ENCODE measurements at places on chromosomes 2 and 18. TPM values are rescaled to one million over a fixed set of nuclear protein-coding genes. Genes with fewer than 3 reads are reported as not detected.

SERPINB10 gene
- 2.5 TPM for polyA plus RNA-seq

CD8A gene
- 242 TPM for polyA plus RNA-seq

TTN gene
- 1.1 TPM for polyA plus RNA-seq

SLC23A3 gene
- 2.6 TPM for polyA plus RNA-seq

IWS1 gene
- 33.5 TPM for polyA plus RNA-seq

STK36 gene
- 19.1 TPM for polyA plus RNA-seq

MEIS1 gene
- 15.5 TPM for polyA plus RNA-seq

MXD1 gene
- 12.8 TPM for polyA plus RNA-seq

COLEC11 gene
- 9.2 TPM for polyA plus RNA-seq

TUBB6 gene
- 46.6 TPM for polyA plus RNA-seq

CYP26B1 gene
- 5.6 TPM for polyA plus RNA-seq

GNAL gene
- 7.5 TPM for polyA plus RNA-seq

TSPYL6 gene
- 0.02 TPM for polyA plus RNA-seq

DLGAP1 gene
- 0.41 TPM for polyA plus RNA-seq

RNF25 gene
- polyA plus RNA-seq, result 33.7 TPM

EMX1 gene
- polyA plus RNA-seq, result 0.82 TPM

CAPN13 gene
- polyA plus RNA-seq, result 0.25 TPM

MYCN gene
- polyA plus RNA-seq, result 1.8 TPM

CD8B gene
- 111 TPM for polyA plus RNA-seq

SCN2A gene
- 0.09 TPM for polyA plus RNA-seq

OR6B2 gene
- polyA plus RNA-seq, result not detected

Measured in thymus (tissue), 14 donors.